ENCODE measurements at places on chromosomes 3 and 15. TPM values are rescaled to one million over a fixed set of nuclear protein-coding genes. Genes with fewer than 3 reads are reported as not detected.
A peak's percentile ranks its signal among the peaks of the same experiment; 100 is the strongest.

DNA sequence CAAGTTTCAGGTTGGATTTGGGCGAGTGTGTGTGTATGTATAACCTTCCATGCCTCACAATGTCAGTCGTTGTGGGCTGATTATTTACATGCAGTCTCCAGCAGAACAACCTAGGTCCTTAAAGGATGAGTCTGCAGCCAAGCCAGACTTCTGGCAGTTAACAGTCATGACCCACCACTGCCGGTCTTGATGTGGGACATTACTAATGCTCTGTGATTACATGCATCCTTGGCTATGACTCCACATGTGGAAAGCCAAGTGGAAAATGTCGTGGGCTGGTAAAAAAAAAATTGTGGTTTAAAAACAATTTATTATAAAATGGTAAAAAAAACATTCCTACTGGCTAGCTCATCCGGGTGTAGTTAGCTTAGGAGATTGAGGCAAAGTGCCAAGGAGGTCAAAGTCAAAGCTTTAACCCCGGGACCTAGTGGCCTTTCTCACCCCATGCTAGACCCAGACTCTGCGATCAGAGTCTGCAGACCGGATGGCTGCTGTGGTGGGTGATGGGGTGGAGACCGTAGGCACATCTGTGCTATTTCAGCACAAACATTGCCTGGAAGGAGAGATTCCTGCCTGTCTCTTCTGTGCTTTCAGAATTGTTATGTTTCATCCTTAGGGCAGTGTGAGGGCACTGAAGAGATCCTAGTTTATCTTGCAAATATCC, 6.8 kb downstream of the RARRES1 start:
- peak; percentile 93 for DNase-seq

GRCh38 chr15:79994615-79995014, 23.6 kb upstream of the BCL2A1 start:
- peak; percentile 84 for DNase-seq

DNA sequence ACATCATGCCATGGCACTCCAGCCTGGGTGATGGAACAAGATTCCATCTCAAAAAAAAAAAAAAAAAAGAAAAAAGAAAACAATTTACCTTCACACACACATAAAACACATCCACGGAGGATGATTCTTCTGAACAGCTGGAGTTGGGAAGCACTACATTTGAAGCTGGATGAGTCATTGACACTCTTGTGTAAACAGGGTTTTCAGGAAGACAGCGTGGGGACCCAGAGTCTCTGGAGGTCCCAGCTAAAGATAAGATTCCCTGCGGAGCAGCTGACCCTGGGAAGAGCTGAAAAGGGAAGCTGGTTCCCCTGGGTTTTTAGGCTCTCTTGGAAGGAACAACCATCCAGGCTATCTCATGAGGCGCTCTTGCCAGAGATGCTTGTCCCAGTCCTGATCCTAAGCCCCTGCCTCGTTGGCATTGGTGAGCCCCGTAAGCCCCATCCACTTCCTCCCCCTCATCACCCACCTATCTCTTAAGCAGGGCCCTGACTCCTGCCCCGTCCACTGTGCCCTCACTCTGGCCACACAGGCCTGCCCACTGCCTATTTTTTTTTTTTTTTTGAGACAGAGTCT, 32.0 kb upstream of the FURIN start:
- DNase-seq: no peak

DNA sequence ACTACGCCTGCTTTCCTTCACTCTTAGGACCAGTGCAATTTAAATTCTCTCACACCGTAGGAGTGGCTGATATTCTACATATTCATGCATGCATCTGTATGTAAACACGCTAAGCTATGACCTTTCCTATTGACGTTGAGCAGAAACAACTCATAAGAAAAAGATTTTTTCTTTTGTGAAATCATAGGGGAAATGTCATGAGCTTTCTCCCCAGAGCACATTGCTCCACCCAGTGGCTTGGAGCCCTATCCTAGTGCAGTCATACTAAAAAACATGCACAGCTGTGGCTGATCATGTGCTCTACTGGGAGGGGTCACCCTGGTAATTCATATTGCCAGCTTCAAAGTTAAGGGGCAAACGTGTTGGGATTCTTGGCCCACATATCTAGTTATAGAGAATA, 1.8 kb upstream of the MESD start:
- peak; percentile 13 for DNase-seq

GRCh38 chr3:29453284-29454001, 172.6 kb downstream of the RBMS3 start:
- DNase-seq: peak; percentile 26

GRCh38 chr3:192687488-192688152, 39.7 kb downstream of the FGF12 start:
- no peak for DNase-seq

- peak; percentile 22 for DNase-seq
Observed at GRCh38 chr15:50315814-50316630, 39.0 kb downstream of the GABPB1 start.

DNA sequence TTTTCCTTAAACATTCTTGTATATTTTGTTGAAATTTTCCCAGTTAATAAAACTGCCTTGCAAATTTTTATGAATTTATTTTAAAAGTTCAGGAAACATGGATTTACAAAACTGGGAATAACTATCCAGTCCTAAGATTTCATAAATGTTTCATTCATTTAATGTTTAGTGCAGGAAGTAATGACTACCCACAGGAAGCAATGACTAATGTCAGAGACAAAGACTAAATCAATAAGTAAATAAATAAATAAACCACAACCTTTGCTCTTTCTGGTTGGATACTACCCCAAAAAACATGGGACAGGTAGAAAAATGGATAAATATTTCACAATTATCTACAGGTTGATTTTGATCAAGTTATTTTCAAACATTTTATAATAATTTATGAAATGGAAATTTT, 48.8 kb upstream of the TMCO5A start:
- no peak for DNase-seq

DNA sequence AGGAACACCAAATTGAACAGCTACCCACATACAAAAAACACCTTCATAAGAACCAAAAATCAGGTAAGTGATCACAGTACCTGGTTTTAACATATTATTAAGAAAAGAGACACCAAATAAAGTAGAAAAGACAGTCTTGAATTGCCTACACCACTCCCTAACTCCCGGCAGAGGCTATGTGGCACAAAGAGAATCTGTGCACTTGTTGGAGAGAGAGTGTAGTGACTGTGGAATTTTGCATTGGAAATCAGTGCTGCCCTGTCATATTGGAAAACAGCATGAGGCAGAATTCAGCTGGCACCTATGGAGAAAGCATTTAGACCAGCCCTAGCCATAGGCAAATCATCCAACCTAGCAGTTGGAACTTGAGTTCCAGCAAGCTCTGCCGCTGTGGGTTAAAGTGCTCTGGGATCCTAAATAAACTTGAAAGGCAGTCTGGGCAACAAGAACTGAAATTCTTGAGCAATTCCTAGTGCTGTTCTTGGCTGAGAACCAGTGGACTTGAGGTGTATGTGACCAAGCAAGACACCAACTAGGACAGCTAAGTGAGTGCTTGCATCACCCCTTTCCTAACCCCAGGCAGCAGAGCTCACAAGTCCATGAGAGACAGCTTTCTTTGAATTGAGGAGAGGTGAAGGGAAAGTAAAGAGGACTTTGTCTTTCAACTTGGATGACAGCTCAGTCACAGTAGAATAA, 969.6 kb upstream of the ALCAM start:
- peak; percentile 17 for DNase-seq

DNA sequence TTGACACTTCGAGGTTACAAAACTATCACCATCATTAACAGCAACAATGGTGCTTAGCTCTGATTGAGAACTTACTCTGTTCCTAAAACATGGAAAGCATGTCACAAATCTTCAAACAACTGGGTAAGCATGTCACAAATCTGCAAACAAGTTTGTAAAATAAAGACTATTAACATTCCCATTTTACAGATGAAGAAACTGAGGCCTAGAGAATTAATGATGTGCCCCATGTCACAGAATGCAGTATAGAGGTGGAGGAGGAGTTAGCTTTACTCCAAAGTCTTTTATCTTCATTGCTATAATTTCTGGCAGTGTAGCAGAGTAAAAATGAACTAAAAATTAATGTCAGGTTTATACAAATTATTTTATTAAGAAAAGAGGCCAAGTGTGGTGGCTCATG, 73.4 kb downstream of the NR2F2 start:
- no peak for DNase-seq

DNA sequence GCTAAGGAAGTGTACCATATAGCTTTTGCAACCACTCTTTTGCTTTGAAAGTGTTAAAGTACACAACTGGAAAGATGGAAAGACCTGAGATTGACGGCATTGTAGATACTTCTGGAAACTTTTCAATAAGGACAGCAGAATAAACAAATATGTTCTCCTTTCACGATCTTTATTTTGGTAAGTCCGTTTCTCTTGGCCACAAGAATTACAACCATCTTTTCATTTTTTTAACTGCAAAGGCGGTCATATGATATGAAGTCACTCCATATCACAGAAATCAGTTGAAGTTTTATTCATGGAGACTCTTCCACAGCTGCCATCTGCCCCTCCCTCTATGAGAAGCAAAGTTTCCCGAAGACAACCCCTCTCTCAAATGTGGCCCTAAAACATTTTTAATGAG, 303.4 kb upstream of the ICE2 start:
- DNase-seq: no peak

DNA sequence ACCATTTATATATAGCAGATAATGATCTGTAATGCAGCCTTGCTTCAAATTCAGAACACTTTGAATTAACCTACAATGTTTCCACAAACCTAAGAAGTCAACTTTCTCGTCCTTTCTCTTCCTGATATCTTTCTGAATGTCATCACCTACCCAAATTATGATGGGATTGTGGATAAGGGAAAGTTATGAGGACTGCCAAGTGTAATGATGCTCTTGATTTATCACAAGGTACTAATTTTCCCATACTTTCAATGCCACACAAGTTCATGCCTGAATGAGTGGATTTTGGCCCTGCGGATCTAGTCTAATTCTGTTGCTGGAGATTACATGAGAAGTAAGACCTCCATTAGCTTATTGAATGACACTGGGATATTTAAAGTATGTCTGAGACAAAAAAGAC, 82.6 kb upstream of the NANOGP8 start:
- no peak for DNase-seq

DNA sequence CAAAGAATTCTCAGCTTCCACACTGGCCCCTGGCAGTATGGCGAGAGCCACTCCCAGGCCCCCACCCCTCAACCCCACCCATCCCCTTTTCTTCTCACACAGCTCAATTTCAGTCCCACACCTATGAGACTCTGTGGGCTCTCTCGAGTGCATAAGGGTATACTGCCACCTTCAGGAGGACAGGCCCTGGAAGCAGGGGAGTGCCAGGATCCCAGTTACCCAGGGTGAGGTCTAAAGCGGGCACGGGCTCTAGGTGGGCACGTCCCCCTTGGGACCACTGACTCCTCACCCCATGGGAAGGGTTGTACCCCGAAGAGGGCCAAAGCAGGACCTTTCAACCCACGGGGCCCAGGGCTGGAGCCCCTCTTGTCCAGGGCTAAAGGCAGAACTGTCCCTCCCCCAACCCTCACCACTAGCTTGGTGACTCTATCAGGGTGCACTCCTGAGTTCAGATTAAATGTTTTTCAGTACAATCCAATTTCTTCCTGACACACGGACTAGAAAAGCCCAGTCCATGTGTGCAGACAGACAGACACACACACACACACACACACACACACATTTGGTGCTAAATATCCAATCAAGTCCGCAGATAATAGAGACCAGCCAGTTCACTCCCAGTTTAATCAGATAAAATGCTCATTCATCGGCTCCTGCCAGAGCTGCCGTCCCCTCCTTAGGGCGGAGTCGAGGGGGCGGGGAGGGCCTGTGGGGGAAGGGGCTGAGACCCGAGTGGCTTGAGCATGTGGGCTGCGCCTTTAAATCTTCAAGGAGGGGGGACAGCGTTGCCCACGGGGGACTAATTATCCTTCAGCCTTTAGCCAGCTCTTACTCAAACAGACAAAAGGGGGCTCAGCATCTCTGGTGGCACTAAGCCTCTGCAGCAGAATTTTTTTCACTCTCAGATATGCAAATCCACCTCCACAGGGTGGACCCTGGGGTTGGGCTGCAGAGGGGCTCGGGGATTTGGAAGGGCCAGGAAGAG, 59.3 kb downstream of the CYP11A1 start:
- peak; percentile 58 for DNase-seq

GRCh38 chr3:119085070-119085439, 50.4 kb upstream of the IGSF11 start:
- no peak for DNase-seq

GRCh38 chr3:27043328-27043955, 325.7 kb downstream of the NEK10 start:
- no peak for DNase-seq

DNA sequence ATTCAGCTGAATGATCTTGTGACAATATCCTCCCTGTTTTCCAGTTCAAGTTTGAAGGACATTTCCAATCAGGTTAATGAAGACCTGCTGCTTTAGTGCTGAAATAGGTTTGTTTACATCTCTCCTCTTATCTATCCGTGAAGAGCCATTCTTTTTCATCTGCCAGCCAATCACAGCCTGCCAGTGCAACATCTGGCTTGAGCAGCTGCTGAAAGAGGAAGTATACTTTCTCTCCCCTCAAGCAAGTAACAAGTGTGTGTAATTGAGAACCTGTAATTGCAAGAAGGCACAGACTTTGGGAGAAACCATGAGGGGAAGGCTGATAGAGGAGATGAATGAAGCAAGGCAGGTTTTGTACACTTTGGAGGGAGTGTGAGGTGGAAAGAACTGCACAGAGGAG, 404.3 kb downstream of the AGBL1 start:
- no peak for DNase-seq

DNA sequence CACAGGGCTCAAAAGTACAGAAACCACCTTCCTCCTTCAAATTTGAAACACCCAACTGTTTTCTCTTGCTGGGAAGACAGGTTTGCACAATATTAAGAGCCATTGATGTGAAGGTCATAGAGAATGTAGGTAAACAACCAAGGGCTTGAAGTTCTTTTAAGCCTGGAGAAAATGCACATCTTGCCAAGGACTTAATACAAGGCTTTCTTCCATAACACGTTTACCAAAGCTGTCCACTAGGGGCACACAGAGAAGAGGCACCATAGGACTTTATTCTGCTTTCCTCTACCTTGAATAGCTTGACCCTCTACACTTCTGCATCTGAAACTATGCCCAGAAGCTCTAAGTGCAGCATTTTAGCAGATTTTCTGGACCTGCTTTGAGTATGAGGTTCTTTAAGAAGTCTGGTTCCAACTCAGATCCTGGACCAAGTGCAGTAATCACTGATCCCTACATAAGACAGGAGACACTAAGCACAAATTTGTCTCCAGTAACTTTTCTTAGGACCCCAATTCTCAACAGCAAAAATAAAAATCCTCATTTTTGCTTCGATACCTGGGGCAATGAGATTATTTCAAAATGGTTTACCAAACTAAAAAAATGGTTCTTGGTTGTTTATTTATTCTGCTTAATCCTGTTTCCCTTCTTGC, 138.0 kb downstream of the FBN1 start:
- peak; percentile 37 for DNase-seq

GRCh38 chr3:136350132-136350531, 100.0 kb downstream of the PCCB start:
- DNase-seq: peak; percentile 83

GRCh38 chr3:52396011-52396906, 48.6 kb downstream of the SEMA3G start:
- no peak for DNase-seq

- DNase-seq: no peak
Observed at GRCh38 chr15:31483053-31483985, 156.7 kb downstream of the KLF13 start.

ARID3B gene
- total RNA-seq: 7.0 TPM

PTPRG gene
- 10.5 TPM for total RNA-seq

LRRC34 gene
- 2.3 TPM for total RNA-seq

TTLL13 gene
- 0.17 TPM for total RNA-seq

RYR3 gene
- total RNA-seq: under 0.01 TPM

ATP13A4 gene
- total RNA-seq: not detected

LCTL gene
- not detected for total RNA-seq

PATL2 gene
- not detected for total RNA-seq

SPATA12 gene
- 0.21 TPM for total RNA-seq

GPR15 gene
- not detected for total RNA-seq

GOLGA8H gene
- 0.17 TPM for total RNA-seq

FSIP1 gene
- 3.8 TPM for total RNA-seq
